ENCODE measurements at places on chromosomes 4 and X. TPM values are rescaled to one million over a fixed set of nuclear protein-coding genes. Genes with fewer than 3 reads are reported as not detected.

The FAM149A gene
- 0.64 TPM for total RNA-seq

The IL21 gene
- total RNA-seq, result not detected

The LRAT gene
- total RNA-seq, result 12.4 TPM

The EDA gene
- total RNA-seq, result 0.26 TPM
